ENCODE measurements at places on chromosomes 7 and 10.

DNA sequence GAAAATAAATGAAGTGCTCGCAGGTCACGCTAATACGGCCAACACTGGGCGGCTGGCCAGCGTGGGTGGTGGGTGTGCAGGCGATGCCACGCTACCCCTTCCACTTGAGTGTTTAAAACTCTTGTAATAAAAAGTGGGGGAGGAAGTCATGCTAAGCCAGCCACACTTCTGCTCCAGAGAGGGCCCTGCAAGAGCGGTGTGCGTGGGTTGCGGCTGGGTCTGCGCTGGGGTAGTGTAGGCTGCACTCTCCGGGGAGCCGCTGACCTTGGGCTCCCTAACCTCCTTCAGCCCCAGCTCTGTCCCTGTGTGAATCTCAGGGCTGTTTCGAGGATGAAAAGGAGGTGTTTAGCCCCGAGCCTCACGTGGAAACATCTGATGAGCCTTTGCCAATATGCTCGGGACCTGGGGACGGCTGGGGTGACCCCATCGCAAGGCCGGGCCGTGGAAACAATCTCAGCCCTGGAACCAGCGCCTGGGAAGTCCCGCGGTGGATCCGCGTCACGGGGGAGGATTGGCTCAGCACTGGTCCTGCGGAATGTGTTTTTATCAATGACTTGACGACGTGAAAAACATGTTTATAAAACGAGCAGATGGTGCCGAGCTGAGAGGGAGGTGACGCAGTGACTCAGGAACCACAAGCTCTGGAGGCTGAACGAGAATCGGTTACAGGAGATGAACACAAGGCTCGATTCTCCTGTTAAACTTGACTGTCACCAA lies 278.5 kb downstream of the DNAJB6 start:
- DNase-seq = no peak

DNA sequence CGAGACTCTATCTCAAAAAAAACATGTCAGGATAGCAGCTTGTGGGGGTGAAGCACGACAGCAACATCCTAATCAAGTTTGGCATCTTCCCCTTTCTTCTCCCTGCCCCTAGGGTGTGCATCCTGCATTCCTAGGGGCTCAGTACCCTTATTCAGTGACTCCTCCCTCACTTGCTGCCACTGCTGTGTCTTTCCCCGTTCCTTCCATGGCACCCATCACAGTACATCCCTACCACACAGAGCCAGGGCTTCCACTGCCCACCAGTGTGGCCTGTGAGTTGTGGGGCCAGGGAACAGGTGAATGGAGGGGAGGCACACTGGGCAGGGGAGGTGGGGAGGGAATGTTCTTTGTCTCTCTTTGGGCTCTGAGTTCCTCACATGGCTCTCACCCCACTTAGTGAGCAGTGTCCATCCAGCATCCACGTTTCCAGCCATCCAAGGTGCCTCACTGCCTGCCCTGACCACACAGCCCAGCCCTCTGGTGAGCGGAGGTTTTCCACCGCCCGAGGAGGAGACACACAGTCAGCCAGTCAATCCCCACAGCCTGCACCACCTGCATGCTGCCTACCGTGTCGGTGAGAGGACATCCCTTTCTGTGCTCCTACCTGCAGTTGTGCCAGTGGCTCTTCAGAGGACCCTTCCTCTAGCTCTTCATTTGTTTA lies 11.4 kb downstream of the NDST2 start:
- no peak for DNase-seq

GRCh38 chr10:110804376-110804775 lies 67.4 kb upstream of the PDCD4 start:
- no peak for DNase-seq

DNA sequence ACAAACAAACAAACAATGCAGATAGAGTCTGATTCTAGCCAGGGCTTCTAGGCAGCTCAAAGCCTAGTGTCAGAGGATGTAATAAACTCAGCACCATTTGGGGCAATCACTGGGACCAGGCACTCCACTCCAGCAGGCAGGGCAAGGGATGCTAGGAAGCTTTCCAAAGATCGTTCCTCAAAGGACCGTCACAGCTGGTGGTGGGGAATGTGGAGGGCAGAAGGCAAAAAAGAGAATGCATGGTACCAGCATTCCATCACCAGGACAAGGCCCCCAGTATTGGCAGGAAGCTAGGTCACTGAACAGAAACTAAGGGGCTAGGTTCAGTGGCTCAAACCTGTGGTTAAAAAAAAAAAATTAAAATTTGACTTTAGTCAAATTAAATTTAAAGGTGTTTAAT lies 94.2 kb downstream of the CUL2 start:
- no peak for DNase-seq

DNA sequence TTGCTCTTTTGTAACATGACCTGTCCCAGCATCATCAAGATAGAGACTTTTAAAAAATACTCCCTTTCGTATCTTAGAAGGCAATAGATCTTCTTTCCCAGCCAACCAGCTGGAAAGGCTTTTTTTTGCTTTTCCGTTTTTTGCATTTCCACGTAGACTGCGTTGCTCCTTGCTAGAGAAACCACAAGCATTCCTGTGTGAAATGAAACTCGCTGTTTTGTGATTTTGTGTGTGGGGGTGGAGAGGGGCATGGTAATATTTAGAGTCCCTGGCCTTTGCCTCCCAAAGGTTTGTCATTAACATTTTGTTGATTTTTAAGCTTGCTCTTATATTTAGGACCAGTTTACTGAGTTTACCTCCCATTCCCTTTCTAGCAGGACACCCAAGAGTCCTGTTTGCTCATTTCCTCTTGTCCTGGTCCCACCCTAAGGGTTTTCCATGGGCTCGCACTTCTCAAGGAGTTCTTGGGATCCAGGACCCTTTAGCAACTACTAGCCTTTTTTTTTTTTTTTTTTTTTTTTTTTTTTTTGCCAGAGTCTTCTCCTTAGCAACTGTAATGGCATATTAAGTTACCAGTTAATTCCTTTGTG lies 243.6 kb downstream of the BICC1 start:
- no peak for DNase-seq

GRCh38 chr10:3790272-3790671 lies 5.3 kb upstream of the KLF6 start:
- DNase-seq = no peak

DNA sequence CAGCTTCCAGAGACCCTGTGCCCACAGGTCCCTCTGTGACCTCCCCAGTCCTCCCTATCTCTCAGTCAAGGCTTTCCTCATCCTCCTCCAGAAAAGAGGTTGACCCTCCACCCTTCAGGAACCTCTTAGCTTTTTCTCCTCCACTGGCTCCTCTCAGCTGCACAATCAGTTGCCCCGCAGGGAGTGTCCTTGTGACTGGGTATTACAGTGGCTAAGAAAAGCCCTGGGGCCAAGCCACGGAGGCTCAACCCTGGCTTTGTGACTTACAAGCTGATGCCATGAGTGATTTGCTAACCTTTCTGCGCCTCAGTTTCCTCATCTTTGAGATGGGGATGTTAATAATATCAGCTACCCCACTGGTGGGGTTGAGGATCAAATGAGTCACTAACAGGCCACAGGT lies 66.4 kb upstream of the ZMIZ1 start:
- DNase-seq = no peak

DNA sequence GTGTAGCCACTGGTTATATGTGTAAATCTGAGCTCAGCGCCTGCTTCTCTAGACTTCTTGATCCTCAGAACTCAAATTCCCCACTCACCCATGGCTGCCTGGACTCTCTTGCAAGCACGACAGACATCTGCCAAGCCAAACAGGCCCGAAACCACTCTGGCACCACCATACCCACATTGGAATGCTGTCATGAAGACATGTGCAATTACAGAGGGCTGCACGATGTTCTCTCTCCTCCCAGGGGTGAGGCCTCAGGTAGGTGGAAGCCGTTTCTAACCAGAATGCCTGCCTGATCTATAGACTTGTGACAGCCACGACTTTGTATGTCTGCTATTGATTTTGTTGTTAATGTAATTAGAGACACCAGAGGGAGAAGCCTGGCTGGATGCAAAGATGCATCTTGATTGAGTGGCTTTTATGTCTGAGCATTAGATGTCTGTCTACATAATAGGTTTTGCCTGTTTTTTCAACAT lies 4.0 kb downstream of the BAMBI start:
- no peak for DNase-seq

- no peak for DNase-seq
These were observed 97.8 kb downstream of the GRM8 start for GRCh38 chr7:127154958-127155357.

DNA sequence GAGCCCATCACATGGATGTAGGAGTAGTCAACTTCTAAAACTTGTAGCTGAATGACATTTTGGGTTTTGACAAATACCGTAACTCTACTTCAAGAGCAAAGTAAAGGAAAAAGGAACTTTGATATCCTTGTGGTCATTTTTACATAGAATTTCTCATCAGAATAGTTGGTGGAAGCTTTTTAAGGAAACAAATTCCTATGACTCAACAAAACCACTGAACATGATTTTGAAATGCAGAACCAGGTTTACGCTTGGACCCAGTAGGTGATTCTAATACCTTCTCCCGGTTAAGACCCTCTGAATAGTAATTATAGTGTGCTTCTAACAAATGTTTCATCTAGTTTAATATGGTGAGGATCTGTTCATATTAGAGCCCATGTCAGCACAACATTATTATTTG lies 307.8 kb downstream of the GPR37 start:
- DNase-seq = no peak

DNA sequence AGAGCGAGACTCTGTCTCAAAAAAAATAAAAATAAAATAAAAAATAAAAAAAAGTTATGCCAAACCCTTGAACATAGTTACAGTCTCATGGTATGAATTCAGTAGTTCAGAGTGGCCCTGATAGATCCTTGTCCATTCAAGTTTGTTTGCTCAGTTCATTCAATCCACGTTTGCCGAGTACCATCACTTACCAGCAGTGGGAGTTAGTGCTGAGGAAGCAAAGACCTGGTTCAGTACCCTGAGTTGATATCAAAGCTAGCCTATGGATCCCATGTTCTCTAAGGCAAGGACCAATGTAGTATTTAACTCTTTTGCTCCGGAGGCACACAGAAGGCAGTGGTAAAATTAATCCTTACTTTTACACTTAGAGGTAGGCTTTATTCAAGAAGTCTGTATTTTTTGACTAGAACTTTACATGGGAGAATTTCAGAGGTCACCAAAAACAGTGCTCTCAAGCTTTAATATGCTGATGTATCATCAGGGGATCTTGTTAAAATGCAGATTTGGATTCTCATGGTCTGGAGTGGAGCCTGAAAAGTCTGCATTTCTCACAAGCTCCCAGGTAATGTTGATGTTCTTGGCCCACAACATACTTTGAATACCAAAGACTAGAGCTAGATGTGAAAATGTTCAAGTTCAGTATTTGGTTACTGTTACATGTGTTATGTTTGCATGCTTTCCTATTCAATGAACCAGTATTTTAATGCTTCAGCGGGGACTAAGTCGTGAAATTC lies 38.1 kb upstream of the HBP1 start:
- no peak for DNase-seq

DNA sequence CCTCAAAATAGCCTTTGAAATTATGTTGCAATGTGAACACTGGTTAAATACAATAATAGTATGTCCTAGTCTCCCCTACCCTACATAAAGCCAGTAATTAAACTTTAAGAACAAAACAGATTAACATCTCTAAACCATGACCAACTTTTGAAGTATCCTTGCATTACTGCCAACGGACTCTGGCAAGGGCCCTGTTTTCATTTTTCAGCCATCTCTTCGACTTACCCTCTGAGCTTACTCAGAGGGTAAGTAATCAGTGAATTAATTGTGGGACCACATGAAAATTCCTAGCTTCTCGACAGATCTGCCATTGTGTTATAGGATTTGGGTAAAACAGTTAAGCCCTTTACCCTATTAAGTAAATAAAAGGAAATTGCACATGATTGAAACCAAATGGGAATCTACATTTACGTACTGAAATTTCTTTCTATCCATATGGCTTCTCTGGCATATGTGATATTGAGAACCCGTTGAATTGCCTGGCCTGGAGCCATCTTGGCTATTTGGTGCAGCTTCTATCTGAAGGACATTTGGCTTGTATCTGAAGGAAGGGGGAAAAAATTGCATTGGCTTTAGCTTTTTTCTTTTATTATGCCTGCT lies 39.6 kb downstream of the DYNC1I1 start:
- no peak for DNase-seq

- DNase-seq = no peak
These were observed 178.3 kb upstream of the ZMIZ1 start for GRCh38 chr10:78890506-78890905.

DNA sequence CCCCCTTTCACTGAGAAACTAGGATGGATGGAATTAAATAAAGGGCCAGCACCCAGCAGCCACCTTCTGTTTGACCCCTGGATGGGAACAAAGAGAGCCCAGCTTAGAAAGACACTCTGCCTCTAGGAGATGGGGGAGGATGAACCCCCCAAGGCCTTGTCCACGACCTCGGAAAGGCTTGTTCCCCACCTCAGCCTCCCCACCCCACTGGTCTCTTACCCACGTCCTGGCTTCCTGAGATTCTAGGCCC lies 9.7 kb downstream of the ITPRIP start:
- no peak for DNase-seq

GRCh38 chr10:86200867-86201266 lies 165.7 kb downstream of the GRID1 start:
- no peak for DNase-seq

DNA sequence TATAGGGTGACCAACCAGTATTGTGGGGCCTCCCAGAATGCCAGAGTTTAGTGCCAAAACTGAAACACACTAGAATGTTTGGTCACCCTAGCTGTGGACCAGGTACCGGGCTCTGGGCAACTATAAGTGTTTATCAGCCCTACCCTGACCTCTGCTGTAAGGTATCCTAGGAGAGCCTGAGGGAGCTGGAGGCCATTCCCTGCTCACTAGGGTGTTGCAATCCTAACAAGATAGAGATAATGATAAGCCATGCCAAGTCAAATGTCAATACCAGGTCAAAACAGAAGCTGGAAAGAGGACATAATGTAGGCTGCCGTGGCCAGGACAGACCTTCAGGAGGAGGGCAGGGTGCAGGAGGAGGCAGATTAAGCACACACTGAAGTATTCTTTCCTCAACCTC lies 151.8 kb downstream of the KCNMA1 start:
- no peak for DNase-seq

- DNase-seq = no peak
These were observed 9.0 kb downstream of the SFRP5 start for GRCh38 chr10:97762816-97763215.

DNA sequence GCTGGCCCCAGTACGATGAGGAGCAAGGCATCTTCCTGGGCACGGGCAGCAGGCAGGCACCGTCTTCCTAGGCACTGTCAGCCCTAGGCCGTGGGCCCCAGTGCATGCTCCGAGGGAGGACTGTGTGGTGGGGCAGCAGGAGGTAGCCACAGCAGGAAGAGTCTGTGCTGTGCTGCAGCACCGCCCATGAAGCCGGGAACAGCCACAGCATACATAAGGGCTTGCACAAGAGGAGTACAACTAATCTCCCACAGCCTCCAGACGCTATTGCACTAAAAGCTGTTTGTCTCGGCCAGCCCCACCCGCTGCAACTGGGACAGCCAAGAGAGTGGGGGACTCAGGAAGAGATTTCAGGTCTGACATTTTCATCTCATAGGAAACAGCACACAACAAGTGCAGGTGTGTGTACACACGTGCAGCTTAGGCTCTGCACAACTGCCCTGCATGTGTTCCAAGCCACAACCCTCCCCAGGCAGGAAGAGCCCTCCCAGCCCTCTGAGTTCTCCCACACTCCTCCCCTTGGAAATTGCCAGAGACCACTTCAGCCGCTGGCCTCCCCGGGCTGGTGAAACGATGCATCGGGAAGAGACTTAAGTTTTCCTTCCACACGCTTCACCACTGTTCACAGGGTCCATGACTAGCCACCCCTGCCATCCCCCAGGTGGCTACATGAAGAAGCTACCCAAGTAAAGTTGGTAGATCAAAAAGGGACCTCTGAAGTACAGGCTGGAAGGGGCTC lies 88.1 kb upstream of the DDC start:
- no peak for DNase-seq

GRCh38 chr7:22588351-22588750 lies 88.4 kb upstream of the STEAP1B start:
- DNase-seq = no peak

Measured in stimulated activated CD8-positive, alpha-beta memory T cell treated with anti-CD3 and anti-CD28 coated beads, Interleukin-7, amount 100 ng/mL, for 1 hour (primary cell).